Omental fat pad (tissue), 4 donors: ENCODE measurements at places on chromosomes 4 and X.

DNA sequence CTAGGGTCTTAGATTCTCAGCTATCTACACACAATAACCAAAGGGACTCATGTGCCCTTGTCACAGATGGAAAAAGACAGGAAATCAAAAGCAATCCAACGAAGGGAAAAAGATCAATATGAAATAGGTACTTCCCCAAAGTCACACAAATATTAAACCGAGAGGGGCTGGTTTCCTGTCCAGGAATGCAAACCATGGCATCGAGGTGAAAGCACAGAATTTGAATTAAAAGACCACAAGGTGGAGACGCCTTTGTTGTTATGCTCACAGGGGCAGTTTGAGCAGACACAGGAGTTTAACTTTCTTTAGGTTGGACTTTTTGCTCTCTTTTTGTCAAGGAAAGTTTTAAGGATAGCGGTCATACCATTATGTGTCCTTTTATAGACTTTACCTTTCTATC, 14.3 kb downstream of the H2BW1 start:
- DNase-seq: no peak

DNA sequence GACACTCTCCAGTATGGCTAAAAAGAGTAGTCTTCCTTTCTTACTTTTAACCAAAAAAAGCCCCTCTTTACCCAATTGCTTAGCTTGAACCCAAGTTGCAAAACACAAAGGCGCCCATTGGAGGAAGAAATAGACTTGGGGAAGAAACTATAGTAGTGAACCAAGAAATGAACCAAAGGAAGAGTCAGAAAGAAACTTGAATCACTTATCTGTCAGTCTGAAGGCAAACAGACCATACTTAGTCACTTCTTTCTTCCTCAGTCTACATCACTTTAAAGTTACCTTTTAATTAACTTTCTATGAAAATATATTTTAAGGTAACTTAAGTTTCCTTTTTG, 161.4 kb upstream of the GIMD1 start:
- no peak for DNase-seq

GRCh38 chr4:153467897-153468262, 1.7 kb downstream of the TMEM131L start:
- no peak for DNase-seq

- no peak for DNase-seq
These were observed 62.3 kb upstream of the LNX1 start for GRCh38 chr4:53653484-53654053.
